ENCODE measurements at places on chromosomes 6 and 20.

- no peak for DNase-seq
Observed at GRCh38 chr6:125375821-125376220, 74.1 kb upstream of the HDDC2 start.

GRCh38 chr6:17850281-17850680 is 137.2 kb downstream of the KIF13A start:
- DNase-seq, result no peak

DNA sequence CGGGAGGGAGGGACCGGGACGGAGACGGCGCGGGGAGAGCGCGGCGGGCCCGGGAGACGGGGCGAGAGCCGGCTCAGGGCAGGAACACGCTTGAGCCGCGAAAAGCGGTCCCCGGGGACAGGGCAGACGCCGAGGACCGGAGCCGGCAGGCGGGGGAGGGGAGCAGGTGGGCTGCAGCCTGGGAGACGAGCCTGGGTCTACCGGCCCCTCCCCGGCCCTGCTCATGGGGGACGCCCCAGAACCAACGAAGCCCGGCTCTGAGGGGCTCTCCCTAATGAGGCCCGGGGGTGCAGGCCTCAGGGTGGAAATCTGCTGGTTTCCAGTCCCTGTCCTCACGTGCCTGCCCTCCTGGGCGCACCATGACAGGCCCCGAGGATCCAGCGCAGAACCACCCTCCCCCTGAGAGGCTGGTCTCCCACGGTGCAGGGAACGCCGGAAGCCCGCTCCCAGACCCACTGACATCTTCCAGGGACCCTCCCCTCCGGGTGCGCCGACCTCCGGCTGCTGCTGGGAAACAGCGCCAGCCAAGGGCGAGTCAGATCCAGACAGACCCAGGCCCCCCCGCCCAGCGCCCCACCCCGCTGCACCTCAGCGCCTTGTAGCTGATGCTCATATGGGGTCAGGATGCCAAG is 571 bp upstream of the EEF1A2 start:
- no peak for DNase-seq

DNA sequence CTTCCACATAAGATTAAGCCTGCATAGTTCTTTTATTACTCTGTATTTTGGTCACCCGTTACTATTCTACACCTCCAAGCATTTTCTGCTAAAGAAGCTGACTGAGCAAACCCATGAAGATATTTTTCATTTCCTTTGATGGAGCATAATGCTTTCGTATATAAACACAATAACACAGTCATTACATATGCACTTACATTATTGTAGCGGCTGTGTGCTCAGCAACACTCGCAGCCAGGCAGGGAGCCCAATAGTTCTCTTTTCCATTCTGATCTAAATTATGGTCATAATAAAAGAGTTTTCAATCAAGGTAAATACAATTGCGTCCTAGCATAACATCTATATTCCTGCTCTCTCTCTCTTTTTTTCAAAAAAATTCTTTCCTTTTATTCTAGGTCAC is 69.6 kb upstream of the TFB1M start:
- no peak for DNase-seq

DNA sequence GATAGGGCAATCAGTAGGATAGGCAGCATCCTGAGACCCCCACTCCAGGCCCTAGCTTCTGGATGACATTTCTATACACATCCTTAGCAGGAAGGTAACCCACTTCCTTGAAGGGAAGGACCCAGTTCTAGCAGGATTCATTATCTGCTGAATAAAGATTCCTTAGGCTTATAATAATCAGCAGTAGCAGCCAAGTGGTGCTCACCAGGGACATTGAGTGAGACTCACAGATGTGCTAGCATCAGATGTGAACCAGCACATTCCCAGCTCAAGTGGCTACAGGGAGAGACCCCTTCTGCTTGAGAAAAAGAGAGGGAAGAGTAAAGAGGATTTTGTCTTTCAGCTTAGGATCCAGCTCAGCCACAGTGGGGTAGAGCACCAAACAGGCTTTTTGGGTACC is 244.8 kb upstream of the UFL1 start:
- no peak for DNase-seq

DNA sequence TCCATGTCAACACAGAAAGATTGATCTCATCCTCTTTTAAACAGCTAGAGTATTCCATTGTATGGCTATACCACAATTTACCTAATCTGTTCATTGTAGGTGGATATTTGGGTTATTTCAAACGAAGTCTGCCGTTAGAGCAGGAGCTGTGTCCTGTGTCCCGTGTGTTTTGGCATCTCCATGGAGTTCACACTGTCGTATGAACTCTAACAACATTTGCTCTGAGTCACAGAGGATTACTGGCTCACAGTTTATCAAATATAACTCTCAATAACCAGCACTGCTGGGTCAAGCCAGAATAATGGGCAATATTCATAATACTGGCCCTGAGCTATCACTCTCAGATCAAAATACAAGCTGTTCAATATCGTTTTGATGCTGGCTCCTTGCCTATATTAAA is 16.4 kb downstream of the TRAM2 start:
- no peak for DNase-seq

DNA sequence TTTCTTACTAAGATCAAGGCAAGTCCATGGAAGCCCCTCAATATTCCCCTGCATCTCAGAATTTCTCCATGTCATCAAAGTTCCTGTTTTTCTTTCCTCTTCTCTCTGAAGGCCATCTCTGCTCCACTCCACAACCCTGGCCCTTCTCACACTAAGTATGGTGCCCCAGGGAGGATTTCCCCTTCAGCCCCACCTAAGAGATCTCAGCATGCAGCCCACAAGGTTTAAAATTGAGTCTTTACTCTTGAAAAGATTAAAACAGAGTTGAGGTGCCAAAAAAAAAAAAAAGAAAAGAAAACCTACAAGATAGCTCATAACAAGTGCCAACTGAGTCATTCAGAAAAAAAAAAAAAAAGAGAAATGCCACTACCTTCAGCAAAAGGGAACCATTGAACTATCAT is 36.5 kb upstream of the TNFAIP3 start:
- DNase-seq, result no peak

- DNase-seq, result no peak
Observed at GRCh38 chr20:6735942-6736845, 31.3 kb upstream of the BMP2 start.

DNA sequence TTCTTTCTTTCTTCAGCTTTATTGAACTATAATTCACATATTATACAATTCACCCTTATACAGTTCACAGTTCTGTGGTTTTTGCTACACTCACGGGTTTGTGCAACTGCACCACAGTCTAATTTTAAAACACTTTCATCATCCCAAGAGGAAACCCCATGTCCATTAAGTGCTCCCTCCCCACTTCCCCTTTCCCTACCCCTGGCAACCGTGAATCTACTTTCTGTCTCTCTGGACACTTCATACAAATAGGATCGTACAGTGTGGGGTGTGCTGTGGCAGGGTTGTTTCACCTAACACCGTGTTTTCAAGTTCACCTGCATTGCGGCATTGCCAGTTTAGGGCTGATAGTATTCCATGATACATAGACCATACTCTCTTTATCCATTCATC is 118.8 kb downstream of the PHACTR3 start:
- DNase-seq, result no peak

- no peak for DNase-seq
Observed at GRCh38 chr6:136059308-136059707, 190.8 kb downstream of the MTFR2 start.

DNA sequence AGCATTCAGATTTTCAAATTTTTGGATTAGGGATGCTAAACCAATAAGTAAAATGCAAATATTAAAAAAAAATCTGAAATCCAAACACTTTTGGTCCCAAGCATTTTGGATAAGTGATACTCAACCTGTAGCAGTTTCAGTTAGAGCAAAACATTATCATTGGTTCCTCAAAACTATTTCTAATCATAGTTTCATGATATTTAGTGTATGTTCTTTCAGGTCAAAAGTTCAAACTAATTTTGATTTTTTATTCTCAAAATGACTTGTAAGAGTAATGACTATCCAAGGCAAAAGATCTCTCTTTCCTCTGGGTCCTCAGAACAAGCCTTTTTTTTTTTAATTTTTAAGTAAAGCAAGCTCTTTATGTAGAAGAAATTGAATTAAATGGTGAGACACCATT is 64.0 kb upstream of the TFB1M start:
- DNase-seq, result no peak

All from GOT3 (cell line).